A549 treated with CORT108297 at 1 μM for 4 hours (cell line): ENCODE measurements at places on chromosomes 12 and 14. TPM values are rescaled to one million over a fixed set of nuclear protein-coding genes. Genes with fewer than 3 reads are reported as not detected.

Gene INHBC
- 0.05 to 0.08 TPM in 2 of 5 replicates, not detected in the others for total RNA-seq

Gene PIWIL1
- total RNA-seq, result 0.03 to 0.10 TPM in 2 of 5 replicates, not detected in the others

Gene PTGER2
- 1.6 to 2.5 TPM (median 1.8 TPM) in 5 replicates for total RNA-seq

Gene CACNA1C
- total RNA-seq, result 0.02 to 0.15 TPM (median 0.09 TPM) in 3 of 5 replicates, not detected in the others

Gene ZFYVE1
- total RNA-seq, result 8.4 to 10.5 TPM (median 9.3 TPM) in 5 replicates

Gene KRT71
- 0.05 TPM in 1 of 5 replicates, not detected in the others for total RNA-seq

Gene LAG3
- 0.65 to 2.0 TPM (median 1.3 TPM) in 5 replicates for total RNA-seq

Gene TWF1
- 62.8 to 78.6 TPM (median 74.8 TPM) in 5 replicates for total RNA-seq

Gene CEP170B
- total RNA-seq, result 17.8 to 28.1 TPM (median 24.8 TPM) in 5 replicates

Gene JPH4
- total RNA-seq, result 0.03 to 0.05 TPM in 2 of 5 replicates, not detected in the others

Gene ENDOU
- not detected in 5 replicates for total RNA-seq

Gene TMEM229B
- 0.11 to 0.21 TPM (median 0.16 TPM) in 5 replicates for total RNA-seq

Gene IFT43
- 36.7 to 42.9 TPM (median 39.7 TPM) in 5 replicates for total RNA-seq
